ENCODE measurements at places on chromosomes 16 and 17.

DNA sequence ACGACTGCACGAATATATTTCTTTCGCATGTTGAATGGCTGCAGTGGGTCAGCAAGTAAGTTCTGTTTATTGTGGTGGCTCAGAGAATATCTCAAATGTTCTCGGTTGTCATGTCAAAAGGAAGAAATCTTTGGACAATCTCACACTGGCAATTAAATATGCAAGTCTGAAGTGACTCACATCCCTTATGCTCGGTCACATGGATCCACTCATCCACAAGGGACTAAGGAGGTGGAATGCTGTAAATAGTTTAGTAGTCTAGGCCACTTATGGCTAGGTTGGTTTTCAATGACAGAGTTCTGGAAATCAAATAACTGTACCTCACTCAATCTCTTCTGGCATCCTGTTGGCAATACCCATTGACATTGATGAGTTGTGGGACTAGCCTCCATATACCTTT is 33.0 kb upstream of the PMP22 start:
- no peak for DNase-seq

GRCh38 chr16:535446-536405 is 8.2 kb downstream of the CAPN15 start:
- peak; percentile 79 for DNase-seq

GRCh38 chr16:89268987-89269735 is 51.7 kb downstream of the ZNF778 start:
- no peak for DNase-seq

DNA sequence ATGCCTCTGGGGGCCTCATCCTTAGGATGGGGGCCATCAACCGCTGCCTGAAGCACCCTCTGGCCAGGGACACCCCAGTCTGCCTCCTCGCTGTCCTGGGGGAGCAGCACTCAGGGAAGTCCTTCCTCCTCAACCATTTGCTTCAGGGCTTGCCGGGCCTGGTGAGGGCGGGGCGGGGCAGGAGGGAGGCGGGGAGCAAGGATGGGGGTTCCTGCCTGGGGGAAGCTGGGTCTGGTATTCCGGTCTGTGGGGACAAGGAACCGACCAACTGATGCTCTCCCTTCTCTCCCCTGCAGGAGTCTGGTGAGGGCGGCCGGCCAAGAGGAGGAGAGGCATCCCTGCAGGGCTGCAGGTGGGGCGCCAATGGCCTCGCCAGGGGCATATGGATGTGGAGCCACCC is 2.0 kb downstream of the RNF112 start:
- no peak for DNase-seq

DNA sequence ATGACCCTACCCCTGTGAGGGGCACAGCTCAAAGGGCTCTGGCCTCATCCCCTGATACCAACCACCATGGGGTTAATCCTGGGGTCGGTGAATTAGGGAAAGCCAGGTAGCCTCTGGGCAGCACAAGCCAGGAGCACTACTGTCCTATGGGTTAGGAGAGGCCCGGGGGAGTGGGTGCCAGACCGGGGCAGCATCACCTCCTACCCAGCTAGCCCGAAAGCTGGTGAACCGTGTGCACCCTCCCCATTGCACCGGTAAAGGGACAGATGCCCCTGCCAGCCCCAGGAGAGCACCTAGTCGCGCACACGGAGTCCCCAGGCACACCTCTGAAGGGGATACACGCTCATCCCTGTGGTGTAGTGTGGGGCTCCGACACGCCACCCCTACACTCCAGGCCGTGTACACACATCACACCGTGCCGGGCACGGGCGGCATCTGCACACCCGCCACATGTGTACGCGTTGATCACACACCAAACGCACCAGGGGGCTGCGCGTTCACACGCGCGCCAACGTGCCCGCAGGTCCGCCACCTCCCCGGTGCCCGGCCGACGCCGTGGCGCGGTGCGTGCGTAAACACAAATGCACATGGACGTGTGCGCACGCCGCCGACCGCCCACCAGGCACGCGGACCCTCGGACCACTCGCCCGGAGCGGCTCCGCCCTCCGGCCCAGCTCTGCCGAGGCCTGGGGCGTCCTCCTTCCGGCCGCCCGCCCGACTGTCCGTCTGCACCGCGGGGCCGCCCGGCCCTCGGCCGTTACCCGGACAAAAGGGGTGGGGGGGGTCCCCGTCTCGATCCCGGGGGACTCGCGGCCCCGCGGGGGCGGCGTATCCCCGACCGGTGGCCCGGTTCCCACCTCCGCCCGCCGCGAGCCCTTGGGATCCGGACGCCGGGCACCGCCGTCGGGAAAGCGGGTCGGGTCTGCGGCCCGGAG is 785 bp downstream of the UBALD1 start:
- no peak for DNase-seq

DNA sequence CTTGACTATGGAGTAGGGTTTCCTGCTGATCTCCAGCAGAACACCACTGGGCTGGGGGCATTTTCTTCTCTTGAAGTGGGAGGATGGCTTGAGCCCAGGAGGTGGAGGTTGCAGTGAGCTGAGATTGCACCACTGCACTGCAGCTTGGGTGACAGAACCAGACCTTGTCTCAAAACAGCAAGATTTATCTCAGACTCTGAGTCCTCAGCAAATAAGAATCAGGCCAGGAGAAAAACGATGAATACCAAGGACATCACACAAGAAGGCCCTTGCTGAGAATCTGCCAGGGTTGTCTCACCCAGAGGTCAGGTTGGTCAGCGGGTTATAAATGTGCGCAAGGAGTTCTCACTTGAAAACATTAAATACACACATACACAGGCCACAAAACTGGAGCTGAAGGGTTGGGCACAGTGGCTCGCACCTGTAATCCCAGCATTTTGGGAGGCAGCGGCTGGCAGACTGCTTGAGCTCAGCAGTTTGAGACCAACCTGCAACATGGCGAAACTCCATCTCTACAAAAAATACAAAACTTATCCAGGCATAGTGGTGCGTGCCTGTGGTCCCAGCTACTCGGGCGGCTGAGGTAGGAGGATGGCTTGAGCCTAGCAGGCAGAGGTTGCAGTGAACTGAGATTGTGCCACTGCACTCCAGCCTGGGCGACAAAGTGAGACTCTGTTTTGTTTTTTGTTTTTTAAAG is 7.7 kb downstream of the MXRA7 start:
- no peak for DNase-seq

GRCh38 chr16:82300374-82300951 is 130.4 kb upstream of the MPHOSPH6 start:
- no peak for DNase-seq

GRCh38 chr17:65696739-65697394 is 135.4 kb upstream of the AXIN2 start:
- no peak for DNase-seq

- no peak for DNase-seq
Observed at GRCh38 chr16:81866820-81867440, 87.8 kb downstream of the PLCG2 start.

DNA sequence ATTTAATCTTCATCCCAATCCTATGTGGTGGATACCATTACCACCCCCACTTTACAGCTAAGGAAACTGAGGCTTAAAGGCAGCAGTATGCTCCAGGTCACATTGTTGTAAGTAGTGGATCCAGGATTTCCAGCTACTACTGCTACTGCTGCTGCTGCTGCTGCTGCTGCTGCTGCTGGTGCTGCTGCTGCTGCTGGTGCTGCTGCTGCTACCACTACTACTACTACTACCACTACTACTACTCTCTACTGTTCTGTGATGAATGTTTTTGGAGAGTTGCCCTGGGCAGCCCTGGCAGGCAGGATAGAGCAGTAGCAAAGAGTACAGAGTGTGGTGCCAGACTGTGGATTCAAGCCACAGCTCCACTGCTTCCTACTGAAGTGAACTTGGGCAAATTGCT is 49.3 kb upstream of the SLC12A3 start:
- no peak for DNase-seq

- DNase-seq, result no peak
Observed at GRCh38 chr17:81044764-81045589, 10.0 kb downstream of the BAIAP2 start.

DNA sequence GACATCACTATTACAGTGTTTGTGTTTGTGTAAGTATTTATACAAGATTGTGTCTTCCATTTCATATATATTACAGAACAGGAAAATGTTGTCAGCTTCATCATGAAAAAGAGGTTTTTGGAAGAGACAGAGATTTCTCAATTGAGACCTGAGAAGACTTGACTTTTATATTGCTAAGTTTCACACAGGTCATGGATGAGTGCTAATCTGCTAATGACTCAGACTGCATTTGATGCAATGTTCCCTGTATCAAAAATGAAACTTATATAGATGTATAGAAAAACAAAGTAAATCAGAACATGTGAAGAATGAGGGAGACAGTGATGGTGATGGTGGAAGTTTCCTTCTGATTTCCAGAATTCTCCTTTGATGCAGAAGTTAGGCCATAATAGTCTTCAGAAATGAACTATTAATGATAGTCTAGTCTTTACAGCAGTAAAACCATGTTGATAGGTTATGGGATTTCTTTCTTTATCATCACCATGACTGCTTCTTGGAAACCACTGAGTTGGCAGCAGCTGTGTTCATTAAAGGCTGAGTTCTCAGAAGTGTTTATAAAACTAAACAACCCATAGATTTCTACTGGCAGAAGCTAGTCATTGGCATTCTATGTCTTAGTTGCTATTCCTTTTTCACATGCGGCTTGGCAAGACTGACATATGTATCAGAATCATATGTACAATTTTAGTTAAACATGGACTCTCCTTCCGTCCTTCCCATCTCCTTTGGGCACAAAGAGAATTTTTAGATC is 56.1 kb downstream of the PCTP start:
- no peak for DNase-seq

GRCh38 chr16:661184-661821 is 6.6 kb upstream of the RHOT2 start:
- no peak for DNase-seq

GRCh38 chr16:21991621-21992020 is 9.3 kb downstream of the PDZD9 start:
- no peak for DNase-seq

DNA sequence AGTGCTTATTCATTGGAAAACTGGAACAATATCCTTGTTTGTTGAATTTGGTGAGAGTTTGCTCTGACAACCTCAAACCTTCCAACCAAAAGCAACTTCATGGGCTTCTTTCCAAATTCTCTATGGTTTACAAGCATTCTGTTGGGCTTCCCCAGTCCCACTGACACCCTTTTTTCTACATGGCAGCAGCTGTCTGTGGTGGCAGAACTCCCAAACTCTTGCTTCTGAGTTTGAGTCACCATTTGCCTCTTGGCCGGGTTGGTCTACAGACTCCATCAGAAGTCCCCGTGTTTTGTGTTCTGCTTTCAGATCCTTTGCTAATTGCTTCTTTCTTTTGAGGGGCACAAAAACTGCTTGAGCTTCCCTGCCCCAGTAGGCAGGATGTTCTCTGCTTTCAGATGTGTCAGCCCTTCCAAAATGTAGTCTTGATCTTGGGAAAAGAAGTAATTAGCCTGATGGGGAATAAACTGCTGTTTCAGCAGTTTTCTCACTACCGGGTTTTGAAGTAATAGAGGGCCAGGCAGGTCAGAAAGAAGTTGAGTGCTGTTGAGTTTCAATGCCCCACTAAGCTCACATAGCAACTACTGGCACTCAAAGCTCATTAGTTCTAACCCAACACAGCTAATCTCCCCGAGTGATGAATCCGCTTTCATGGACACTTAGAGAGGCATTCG is 80.7 kb downstream of the HS3ST3A1 start:
- no peak for DNase-seq
